ENCODE measurements at places on chromosomes 3 and 15.
A peak's percentile ranks its signal among the peaks of the same experiment; 100 is the strongest.

- no peak for DNase-seq
Observed at GRCh38 chr3:107209302-107209990, 167.8 kb upstream of the CCDC54 start.

DNA sequence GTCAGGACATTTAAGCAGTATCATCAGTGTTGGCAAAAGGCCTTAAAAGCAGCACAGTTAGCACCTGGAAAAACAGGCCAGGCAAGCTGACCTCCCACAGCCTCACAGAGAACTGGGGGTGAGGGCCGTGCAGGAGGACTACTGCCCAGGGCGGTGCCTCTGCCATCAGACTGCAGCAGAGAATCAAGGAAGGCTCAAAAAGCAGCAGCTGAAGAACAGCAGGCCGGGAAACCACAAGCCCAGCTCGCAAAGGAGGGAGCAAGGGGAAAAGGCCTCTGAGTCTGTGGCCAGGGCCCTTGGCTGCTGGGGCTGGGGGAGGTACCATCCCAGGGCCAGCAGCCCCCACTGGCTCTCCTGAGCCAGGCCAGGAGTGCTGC, 84.2 kb downstream of the SEC22A start:
- no peak for DNase-seq

GRCh38 chr15:94453227-94453988, 222.0 kb downstream of the MCTP2 start:
- no peak for DNase-seq

GRCh38 chr3:12188681-12189287, 30.1 kb upstream of the TIMP4 start:
- no peak for DNase-seq

- DNase-seq, result peak; percentile 73
Observed at GRCh38 chr15:39682366-39682765, 100.3 kb downstream of the FSIP1 start.

GRCh38 chr3:6857510-6857909, 3.4 kb upstream of the GRM7 start:
- no peak for DNase-seq

DNA sequence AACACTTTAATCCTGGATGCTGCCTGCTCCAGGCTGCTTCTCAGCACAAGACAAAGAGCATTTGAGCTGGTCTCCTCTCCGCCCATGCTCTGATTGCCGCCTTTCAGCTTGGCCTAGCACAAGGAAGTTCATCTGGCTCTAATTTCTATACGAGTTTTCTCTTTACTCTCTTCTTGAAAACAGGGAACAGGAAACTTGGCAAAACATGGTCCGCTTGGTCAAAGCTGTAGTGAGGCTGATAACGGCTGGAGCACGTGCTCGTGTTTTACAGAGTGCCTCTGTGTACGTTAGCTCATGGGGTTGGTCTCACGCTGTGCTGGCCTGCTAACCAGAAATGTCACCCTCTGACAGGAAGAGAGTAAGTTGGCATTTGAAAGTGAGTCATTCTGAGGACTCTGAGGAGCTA, 19.2 kb downstream of the RARRES1 start:
- peak; percentile 83 for DNase-seq

DNA sequence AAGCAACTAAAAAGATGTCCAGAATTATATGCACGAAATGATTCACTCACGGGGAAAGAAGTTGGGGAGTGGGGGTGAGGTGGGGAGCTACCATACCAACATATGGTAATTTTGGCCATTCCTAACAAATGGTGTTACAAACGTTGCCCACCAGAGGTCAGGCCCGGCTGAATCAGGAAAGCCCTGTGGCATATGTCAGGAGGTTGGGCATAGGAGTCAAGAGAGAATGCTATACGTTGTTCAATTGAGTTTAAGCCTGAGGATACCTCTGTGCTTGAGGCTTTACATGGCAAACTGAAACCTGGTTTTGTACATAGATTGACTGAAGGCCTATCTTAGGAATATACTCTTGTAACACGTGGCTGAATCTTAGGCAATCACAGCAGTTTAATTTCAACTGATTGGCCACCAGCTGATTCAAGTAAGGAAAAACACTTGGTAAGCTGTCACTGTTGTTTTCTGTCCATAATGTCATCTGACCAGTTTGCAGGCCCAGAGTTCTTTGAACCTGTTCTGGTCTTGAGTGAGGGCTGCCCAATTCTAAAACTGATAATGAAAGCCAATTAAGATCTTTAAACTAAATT, 23.4 kb upstream of the SLC2A2 start:
- DNase-seq, result peak; percentile 73

- no peak for DNase-seq
Observed at GRCh38 chr3:178369006-178369405, 167.2 kb upstream of the KCNMB2 start.

DNA sequence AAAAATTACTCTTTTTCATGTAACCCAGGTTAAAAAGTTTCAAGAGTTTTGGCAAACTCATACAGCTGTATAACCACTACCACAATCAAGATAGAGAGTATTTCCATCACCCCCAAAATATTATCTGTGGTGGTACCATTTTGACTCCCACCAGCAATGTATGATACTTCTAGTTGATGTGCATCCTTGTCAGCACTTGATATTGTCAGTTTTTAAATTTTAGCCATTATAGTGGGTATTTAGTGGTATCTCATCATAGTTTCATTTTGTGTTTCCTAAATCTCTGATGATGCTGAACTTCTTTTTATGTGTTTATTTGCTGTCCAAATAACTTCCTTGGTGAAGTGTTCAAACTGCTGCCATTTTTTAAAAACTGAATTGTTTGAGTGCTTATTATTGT, 14.6 kb downstream of the CTDSPL start:
- no peak for DNase-seq

GRCh38 chr3:166957121-166957520, 423.0 kb downstream of the ZBBX start:
- DNase-seq, result no peak

GRCh38 chr3:180619723-180620122, 17.8 kb downstream of the TTC14 start:
- no peak for DNase-seq

- DNase-seq, result no peak
Observed at GRCh38 chr3:48180021-48180420, 8.2 kb downstream of the CDC25A start.

DNA sequence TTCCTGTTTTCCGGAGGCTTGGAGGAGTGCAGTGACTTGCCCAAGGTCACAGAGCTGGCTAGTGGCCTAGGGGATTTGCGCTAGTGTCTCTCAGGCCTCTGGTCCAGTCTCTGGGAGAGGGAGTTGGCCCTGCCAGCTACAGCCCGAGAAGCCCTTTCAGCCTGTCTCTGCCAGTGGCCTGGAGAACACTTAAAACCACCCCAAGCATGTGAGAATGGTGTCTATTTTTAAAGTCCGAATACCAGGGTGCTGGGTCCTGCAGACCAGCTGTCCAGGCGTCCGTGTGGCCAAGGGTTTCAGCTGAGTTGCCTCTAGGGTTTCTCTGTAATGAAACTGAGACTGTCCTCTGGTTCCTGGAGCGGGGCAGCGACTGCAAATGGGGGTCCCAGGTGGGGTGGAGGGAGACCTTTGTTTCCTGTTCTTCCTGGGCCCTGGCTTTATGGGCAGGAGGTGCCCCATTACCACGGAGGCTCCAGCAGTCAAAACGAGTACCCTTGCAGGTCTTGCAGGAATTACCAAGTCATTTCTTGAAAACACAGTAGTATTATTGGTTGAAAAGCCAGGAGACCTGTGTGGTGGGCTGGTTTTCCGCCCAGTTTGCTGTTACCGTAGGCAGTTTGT, 2.2 kb downstream of the CAND2 start:
- DNase-seq, result no peak

- DNase-seq, result no peak
Observed at GRCh38 chr15:60814062-60814461, 335.1 kb upstream of the ICE2 start.

DNA sequence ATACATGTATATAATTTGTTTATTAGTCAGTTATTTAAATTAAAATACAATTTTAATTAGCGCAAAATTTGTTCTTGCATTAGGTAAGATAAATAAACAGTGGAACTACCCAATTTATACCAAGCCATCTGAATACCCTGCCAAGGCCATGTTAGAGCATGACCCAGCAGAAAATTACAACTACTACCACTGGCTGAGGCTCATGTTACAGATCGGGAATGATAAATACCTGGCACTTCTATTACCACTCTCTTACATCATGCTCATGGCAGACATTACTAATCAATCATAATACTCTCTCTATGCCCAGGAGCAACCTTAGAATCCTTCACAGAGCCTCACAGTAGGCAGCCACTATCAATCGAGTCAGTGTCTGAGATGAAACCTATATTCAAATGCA, 21.2 kb upstream of the LMOD3 start:
- DNase-seq, result peak; percentile 67

GRCh38 chr15:72203507-72203837, 5.9 kb upstream of the GRAMD2A start:
- DNase-seq, result peak; percentile 66

GRCh38 chr15:89052474-89052873, 35.8 kb upstream of the ABHD2 start:
- peak; percentile 99 for DNase-seq

GRCh38 chr3:128289534-128289933, 136.3 kb downstream of the EEFSEC start:
- no peak for DNase-seq

DNA sequence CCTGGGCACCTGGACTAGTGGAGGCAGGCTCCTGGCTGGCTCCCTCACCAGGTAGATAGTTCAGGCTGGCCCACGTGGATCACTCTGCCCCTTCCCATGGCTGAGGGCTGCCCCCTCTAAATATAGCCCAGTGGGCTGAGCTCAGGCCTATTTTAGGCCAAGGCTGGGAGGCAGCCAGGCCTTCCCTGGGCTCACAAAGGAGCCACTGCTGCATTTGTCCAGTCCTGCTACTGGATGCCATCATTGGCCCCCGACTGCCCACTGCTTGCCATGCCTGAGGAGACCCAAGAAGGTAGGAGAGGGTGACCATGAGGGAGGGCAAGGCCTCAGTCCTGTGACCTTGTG, at the start of gene LSMEM2:
Gene LSMEM2, plus strand, starts transcription at position 208 of the 345 bp plus-strand sequence. Its CDS starts 27 bp downstream, at position 235.
- DNase-seq, result no peak
